ENCODE measurements at places on chromosomes 2 and 18. TPM values are rescaled to one million over a fixed set of nuclear protein-coding genes. Genes with fewer than 3 reads are reported as not detected.
A peak's percentile ranks its signal among the peaks of the same experiment; 100 is the strongest.

LOXHD1 gene
- not detected for total RNA-seq

CAD gene
- 9.1 TPM for total RNA-seq

VIT gene
- 16.5 TPM for total RNA-seq

DNA sequence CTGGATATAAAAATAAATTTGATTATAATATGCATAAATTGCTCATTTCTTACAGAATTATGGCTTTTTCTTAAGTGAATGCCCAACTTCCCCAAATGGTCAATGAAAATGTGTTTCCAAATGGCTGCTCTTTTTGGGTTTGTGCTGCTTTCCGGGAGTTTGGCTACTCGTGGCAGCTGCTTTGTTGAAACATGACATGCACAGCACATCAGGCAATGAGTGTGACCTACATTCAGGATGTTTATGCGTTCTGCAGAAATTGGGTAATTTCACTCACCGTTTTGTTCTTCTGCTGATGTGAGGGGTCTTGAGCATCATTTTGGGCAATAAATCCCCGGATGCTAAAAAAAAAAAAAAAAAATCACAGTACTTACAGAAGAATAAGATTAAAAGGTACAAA lies 825.0 kb upstream of the KLHL29 start:
- H3K27me3 ChIP-seq = no peaks in the 10 kb centered on the region
- no peaks in the 10 kb centered on the region for H3K36me3 ChIP-seq

GRCh38 chr2:142693171-142693950 lies 184.1 kb upstream of the KYNU start:
- H3K4me3 ChIP-seq = no peak overlapping the region
- DNase-seq = no peak
- no peaks in the 10 kb centered on the region for H3K4me1 ChIP-seq

- H3K4me1 ChIP-seq = peaks cover 100% of the 10 kb centered on the region
- no peak overlapping the region for H3K4me3 ChIP-seq
- DNase-seq = no peak
- peak overlapping the region; percentile 95 for H3K27ac ChIP-seq
Measured at GRCh38 chr2:205692104-205692503, 9.8 kb downstream of the NRP2 start.

DNA sequence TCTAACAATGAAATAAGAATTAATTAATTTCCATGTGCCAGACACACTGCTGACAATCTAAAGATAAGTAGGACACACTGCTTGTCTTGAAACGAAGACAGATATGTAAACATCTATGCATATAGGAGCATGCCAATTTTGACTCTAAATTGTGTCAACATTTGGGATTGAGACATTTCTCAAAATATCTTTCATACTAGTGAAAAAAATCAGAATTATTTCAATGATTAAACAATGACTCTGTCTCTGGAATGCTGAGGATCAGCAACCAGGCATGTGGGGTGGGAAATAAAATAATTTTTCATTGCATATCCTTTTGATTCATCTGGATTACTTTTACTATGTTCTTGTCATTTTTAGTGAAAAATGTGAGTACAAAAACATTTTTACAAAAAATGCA lies 262.6 kb upstream of the SYT4 start:
- H3K4me1 ChIP-seq = no peaks in the 10 kb centered on the region
- H3K27me3 ChIP-seq = no peaks in the 10 kb centered on the region
- no peak overlapping the region for H3K4me3 ChIP-seq
- H3K27ac ChIP-seq = no peak overlapping the region
- H3K36me3 ChIP-seq = no peaks in the 10 kb centered on the region

DNA sequence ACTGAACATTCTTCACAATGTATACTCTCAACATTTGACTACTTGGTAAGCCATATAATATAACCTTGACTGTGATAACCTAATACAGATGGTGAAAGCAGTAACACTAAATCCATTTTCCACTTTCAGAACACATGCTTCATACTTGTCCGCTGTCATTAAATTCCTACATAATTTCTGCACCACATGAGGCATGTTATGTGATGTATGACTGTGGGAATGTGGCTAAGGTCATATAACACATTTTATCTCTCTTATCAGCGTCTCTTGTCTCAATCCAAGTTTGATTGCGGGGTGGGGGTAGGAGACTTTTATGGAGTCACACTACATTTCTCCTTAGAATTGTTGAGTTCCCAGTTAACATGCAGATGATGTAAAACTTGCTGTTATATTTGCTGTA lies 110.9 kb downstream of the MTCL1 start:
- no peaks in the 10 kb centered on the region for H3K27me3 ChIP-seq
- H3K4me1 ChIP-seq = no peaks in the 10 kb centered on the region
- no peak for DNase-seq
- H3K27ac ChIP-seq = peak overlapping the region; percentile 19
- H3K36me3 ChIP-seq = peaks cover 68% of the 10 kb centered on the region

DNA sequence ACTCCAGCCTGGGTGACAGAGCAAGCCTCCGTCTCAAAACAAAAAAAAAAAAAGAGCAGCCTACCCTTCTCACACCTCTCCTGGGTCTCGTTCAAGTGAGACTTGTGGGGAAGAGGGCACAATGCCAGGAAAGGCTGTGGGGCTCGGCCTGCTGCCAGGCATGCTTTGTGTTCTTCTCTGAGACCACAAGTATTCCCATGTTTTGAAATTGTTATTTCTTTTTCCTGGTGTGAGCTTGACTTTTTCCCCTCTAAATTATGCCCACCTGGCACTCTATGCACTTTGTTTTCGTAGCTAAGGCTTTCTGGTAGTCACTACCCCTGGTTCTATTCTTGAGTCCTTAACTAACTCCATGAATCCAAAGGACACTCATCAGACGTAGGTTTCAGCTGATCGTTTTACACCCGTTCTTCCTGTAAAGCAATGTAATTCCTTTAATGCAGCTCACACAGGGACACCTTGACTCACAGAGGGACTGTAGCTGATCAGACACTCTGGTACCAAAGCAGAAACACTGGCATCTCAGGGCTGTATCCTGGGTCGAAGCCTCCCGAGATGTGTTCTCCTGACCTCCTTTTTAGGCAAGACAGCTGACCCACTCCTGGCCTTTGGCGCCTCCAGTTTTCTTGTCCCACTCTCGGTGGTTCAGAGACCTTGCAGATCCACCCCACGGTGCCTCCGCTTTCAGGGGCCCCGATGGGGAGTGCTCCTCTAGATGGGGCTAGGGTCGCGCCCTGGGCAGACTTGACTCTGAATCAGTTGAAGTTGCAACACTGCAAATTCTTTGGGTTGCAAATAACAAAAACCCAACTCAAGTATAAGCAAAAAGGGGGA lies 193.3 kb upstream of the AGAP1 start:
- H3K4me3 ChIP-seq = no peak overlapping the region
- no peaks in the 10 kb centered on the region for H3K4me1 ChIP-seq
- no peaks in the 10 kb centered on the region for H3K27me3 ChIP-seq

GRCh38 chr2:181581534-181581933 lies 75.4 kb downstream of the CERKL start:
- no peak overlapping the region for H3K27ac ChIP-seq
- H3K36me3 ChIP-seq = no peaks in the 10 kb centered on the region
- H3K27me3 ChIP-seq = no peaks in the 10 kb centered on the region
- H3K4me3 ChIP-seq = no peak overlapping the region
- H3K4me1 ChIP-seq = no peaks in the 10 kb centered on the region

Measured in sigmoid colon (tissue), 7 donors.